NB4 (cell line): ENCODE measurements at places on chromosomes 13 and 19.

- no peak for DNase-seq
These were observed 73.8 kb downstream of the TRPM4 start for GRCh38 chr19:49231389-49231788.

GRCh38 chr19:45528744-45529419, 21.6 kb downstream of the VASP start:
- DNase-seq, result no peak

DNA sequence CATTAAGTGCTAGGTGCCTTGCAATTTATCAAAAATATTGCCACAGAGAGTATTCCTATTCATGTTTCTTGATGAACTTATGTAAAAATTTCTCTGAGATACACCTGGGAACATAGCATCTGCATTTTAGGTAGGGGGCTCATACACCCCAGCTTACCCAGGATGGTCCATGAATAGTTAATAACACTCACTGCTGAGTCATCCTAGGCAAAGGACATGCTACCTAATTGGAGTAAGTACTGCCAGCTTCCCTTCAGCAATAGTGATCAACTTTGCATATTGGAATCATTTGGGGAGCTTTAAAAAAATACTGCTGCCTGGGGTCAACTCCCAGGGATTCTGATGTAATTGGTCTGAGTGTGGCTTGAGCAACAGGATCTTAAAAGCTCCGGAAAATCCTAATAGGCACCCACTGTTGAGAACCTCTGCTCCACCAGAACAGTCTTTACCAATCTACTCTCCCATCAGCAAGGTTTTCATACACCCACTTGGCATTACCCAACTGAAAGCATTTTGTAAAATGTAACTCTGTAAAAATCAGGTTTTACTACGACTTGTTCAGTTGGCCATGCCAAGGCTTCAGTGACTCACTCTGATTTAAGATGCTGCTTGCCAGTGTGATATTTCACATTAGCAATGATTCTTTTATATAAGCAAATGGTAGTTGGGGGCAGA, 67.2 kb upstream of the FNDC3A start:
- DNase-seq, result no peak

- DNase-seq, result no peak
These were observed 48.3 kb downstream of the KDM4B start for GRCh38 chr19:5017235-5017634.

GRCh38 chr13:109496216-109496615, 290.2 kb downstream of the IRS2 start:
- DNase-seq, result no peak

GRCh38 chr19:869245-870177, 10.0 kb downstream of the CFD start:
- DNase-seq, result peak; percentile 55

DNA sequence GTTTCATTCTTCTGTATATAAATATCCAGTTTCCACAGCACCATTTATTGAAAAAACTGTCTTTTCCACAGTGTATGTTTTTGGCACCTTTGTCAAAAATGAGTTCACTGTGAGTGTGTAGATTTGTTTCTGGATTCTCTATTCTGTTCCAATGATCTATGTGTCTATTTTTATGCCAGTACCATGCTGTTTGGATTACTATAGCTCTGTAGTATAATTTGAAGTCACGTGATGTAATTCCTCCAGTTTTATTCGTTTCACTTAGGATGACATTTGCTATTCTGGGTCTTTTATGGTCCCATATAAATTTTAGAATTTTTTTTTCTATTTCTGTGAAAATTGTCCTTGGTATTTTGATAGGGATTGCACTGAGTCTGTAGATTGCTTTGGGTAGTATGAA, 11.0 kb upstream of the ZNF823 start:
- DNase-seq, result no peak

DNA sequence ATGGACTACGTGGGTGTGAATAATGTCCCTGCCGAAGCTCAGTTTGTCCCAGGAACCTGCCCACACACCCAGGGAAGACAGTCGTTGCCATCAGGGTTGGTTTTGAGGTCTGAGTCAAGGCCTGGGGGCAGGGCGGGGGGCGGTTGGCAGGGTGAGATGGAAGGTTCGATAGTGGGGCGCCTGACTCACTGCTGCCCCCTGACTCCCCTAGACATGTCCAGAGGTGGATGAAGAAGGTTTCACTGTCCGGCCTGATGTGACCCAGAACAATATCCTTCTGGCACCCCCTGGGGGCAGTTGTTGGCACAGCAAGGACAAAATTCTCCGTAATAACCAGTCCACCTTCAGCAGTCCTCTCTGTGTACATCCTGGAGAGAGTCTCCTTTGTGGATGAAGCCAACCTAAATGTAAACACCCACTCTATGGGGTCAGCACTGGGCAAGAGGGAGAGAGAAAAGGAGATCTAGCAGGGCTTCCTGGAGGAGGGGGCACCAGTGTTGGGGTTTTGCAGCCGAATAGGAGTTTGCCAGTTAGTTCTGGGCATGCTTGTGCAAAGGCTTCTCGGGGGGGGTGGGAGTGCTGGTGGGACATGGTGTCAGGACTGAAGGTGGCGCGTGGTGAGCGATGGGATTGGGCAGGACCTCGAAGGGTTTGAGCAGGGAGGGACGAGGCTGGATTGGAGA, 19.6 kb upstream of the B3GNT3 start:
- DNase-seq, result peak; percentile 72

GRCh38 chr13:76795701-76796695, 90.2 kb downstream of the KCTD12 start:
- no peak for DNase-seq

GRCh38 chr13:100594731-100595130, 6.1 kb upstream of the GGACT start:
- DNase-seq, result no peak

DNA sequence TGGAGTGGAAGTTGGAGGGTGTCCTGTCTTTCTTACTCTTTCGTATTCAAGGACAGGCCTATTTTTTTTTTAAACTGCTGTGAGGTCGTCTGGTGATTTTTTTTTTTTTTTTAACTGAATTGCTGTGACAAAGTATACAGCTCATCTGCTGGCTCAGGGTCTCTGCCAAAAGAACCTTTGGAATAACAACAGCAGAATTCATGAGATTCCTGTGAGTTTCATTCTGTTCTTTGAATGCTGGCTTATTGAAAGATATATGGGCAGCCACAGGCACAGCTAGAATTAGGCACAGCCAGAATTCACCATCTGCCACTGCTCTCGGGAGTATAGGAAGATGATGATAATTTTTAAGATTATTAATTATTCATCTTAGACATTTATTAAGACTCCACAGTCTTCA, 21.4 kb upstream of the FRY start:
- no peak for DNase-seq

DNA sequence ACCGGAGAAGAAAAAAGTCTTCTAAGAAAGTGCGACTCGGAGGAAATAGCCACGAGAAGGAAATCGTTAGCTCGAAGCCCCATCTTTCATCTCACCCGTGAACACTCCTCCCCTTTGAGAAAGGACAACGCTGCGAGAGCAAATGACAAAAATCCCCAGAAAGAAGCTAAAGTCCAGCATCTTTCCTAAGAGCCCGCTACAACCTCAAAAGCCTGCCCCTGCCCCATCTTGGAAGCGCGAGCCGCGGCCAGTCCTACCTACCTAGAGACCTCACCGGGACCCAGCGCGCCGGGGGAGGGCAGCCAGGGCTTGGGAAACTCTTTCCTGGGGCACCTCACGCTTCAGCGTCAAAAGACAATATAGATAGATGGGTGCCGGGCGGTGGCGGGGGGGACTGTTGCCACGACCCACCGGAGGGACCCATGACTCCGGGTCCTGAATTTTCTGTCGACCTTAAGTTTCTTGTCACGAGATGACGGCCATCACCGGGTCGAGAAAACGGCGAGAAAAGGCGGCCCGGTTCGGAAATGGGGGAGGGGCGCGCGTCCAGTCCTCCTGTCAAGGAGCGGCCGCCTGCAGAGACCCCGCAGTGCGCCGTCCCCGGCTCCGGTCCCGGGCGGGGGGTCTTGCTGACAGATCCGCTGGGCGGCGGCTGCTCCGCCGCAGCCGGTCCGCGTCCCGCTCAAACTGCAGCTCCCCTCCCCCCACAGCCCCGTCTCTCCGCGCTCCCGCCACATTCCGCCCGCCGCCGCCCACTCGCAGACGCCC, 65.9 kb downstream of the KCNRG start:
- DNase-seq, result peak; percentile 75

GRCh38 chr19:12090807-12091206, 26.3 kb downstream of the ZNF844 start:
- DNase-seq, result peak; percentile 89

GRCh38 chr19:2214251-2214650, 21.9 kb downstream of the PLEKHJ1 start:
- DNase-seq, result no peak

DNA sequence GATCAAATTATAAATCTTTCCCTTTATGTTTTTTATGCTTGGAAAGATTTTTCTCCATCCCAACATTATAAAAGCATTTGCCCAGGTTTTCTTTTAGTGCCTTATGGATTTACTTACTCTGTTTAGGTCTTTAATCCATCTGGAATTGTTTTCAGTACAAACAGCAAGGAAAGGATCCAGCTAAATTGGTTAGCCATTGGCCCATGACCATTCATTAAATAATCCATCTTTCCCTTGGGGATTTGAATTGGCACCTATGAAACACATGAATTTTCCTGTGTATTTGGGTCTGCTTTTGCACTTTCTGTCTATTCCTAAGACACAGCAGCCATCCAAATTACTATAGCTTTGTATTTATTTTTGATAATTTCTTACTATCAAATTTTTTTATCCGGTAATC, 28.8 kb upstream of the SHKBP1 start:
- DNase-seq, result no peak

DNA sequence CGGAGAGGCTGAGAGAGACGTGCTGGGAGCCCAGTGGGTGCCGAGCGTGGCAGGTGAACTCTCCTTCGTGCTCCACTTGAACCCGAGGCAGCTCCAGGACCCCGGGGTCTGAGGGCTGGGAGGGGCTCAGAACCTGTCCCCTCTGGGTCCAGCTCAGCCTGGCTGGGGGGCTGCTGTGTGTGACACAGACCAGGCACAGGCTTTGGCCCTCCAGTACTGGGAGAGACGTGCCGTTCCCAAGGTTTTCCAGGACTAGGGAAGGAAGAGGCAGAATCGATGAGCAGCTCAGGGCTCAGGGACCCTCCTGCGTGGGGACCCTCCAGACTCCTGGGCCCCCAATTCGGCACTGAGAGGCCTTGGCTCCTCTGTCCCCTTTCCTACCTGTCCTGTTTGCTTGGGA, 2.3 kb downstream of the SIGLEC10 start:
- no peak for DNase-seq

DNA sequence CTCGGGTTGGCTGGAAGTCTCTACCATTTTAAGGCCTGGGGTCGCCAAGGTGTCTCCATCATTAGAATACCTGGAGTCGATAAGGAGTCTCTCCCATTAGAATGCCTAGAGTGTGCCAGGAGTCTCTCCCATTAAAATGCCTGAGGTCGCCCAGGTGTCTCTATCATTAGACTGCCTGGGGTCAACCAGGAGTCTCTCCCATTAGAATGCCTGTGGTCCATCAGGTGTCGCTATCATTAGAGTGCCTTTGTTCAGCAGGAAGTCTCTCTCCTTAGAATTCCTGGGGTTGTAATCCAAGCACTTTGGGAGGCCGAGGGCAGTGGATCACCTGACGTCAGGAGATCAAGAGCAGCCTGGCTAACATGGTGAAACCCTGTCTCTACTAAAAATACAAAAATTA, 1533.0 kb downstream of the UQCRFS1 start:
- no peak for DNase-seq

- DNase-seq, result no peak
These were observed 7.7 kb downstream of the IRF2BP1 start for GRCh38 chr19:45878043-45878794.

GRCh38 chr13:101144808-101145419, 271.4 kb downstream of the NALCN start:
- peak; percentile 70 for DNase-seq

DNA sequence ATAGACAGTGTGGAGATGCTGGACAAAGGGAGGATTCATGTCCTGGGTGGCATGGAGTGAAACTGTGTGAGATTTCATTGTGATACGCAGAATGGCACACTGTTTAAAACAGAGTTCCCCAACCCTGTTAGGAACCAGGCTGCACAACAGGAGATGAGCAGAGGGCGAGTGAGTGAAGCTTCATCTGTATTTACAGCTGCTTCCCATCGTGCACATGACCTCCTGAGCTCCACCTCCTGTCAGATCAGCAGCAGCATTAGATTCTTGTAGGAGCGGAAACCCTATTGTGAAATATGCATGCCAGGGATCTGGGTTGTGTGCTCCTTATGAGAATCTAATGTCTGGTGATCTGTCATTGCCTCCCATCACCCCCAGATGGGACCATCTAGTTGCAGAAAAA, 72.5 kb downstream of the RAP2A start:
- DNase-seq, result peak; percentile 37

DNA sequence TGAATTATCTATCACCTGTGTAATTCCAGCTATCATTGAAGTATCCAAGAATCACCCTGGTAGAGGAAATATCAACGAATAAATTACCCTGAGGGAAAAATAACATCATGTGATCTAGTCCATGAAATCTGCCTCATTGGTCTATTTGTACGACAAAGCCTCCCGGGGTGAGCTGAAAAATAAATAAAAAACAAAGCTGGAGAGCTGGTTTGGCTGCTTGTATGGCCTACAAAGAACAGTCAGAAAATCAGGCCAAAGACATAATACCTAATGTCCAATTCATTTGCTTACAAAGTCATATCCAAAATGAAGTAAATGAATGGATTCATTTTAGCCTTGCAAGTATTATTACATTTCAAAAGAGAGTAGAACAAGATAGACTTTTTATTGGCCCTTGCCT, 449.9 kb downstream of the KLF12 start:
- DNase-seq, result no peak

GRCh38 chr19:31319465-31319864, 29.8 kb downstream of the TSHZ3 start:
- no peak for DNase-seq
